ENCODE measurements at places on chromosomes 6 and 20.

DNA sequence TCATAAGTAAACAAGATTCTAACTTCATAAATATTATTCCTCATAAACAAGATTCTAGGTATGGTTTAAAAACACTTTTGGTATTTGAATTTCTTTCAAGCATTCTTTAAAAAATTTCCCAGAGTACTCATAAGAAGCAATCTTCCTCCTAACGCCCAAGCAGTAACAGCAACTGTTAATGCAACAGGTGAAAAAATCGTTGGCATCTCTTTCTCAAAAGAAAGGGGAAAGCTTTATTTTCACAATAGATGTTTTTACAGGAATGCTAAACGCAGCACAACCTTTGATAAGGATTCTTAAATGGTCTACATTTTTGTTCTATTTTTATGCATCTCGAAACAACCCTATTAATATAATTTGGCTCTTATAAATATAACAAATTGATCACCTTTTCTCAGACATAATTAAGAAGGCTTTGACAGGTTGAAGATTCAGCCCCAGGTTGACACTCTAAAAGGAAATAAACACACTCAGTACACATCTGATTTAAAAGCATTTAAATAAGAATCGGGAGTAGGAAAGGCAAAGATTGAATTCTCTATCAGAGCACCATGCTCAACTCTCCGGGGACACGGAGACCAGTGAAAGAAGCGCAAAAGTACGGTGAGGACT, 634 bp downstream of the AHI1 start:
- DNase-seq, result no peak

DNA sequence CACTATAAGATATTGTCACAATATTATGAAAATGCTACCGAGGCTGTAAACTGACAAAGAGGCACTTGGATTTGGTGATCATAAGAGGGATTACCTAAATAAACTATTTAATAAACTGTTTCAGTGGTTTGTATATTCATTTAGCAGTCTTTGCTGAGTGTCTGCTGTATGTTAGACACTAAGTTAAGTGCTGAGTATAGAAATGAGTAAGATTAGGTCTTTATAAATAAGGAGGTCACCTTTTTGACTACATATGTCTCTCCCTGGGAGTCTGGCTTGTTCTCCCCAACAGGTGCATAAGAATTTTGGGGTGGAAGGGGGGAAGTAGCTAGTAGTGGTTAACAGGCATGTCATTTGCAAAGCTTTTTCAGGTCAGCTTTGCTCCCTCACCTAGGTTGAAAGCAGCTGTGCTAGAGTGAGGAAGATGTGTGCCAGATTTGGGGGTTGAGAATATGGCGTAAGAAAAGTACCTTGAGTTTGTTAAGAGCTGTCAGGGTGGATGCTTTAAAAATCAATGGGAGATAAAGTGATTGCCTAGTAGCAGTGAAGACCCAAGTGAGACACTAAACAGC, 246.3 kb downstream of the ZFAND3 start:
- DNase-seq, result no peak

DNA sequence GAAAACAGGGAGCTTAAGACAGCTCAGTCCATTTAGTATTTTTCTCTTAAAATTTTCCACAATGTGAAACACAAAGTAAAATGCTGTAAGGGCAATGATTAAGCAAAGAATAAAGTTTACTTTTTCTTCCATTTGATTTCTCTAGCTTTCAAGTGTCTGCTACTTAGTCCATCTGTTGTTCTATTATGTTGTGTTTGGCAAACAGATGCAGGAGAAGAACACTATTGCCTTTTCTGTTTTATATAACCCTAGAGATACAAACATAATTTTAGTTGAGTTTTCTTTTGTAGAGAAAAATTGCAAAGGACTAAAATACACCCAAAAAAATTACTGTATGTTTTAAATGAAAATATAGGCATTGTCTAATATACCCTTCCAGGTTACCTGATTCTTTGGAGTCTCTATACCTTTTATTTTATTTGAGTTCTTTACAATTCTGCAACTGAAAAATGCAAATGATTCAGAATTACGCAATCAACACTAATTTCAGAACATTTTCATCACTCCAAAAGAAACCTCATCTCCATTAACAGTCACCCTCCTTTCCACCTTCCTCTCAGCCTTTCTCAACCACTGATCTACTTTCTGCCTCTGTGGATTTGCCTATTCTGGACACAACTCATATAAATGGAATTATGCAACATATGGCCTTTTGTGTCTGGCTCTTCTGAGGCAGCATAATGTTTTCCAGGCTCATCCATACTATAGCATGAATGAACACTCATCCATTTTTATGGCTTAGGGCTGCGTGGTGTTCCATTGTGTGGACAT, 96.9 kb downstream of the MKKS start:
- no peak for DNase-seq

DNA sequence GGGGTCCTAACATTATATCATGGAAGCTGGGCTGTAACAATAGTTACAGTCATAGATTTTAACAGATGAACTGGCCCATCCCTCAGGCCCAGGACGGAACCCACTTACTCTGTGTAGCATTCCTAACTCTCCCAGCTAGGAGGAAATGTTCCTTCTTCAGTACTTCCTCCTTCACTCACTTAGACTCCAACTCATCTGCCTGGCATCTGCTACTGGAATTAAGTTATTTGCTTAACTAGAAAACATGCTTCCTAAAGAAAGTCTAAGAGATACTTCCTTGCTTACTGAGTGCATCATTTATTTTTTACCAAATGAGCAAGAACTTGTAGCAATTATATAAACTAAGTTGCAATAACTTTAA, 20.5 kb downstream of the GCLC start:
- DNase-seq, result no peak

DNA sequence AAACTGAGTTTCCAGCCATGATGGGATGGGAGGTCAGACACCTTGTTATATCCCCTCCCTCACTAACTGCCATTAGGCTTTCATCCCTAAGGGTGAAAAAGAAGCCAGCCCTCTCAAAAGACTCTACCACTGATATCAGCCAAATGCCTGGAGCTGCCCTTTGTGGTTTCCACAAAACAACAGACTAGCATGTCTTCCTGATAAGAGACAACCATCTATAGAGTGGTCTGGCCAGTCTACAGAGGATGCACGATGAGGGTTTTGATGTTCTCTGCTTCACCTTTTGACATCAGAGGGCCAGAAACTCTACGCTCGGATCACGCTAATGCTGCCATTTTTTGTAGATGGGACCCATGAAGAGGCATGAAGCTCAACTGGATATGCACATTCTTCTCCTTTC, 61.7 kb upstream of the ARHGAP18 start:
- DNase-seq, result no peak

DNA sequence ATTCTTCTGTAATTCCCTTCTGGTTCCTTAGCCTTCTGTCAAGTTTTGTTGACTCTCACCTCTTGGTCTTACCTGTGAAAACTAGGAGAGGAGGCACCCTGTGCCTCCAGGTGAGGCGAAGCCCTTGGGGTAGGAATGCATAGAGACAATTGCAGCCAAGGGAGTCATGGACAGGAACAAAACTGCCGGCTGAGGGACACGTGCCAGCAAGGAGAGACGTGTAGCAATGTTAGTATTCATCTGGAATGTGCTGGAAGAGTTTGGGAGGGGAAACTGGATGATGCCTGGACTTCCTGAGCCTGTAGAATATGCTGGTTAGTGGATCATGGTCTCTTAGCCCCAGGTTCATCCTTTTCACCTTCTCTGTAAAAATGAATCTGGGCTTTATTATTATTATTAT, 3.9 kb upstream of the TIAM2 start:
- DNase-seq, result no peak

DNA sequence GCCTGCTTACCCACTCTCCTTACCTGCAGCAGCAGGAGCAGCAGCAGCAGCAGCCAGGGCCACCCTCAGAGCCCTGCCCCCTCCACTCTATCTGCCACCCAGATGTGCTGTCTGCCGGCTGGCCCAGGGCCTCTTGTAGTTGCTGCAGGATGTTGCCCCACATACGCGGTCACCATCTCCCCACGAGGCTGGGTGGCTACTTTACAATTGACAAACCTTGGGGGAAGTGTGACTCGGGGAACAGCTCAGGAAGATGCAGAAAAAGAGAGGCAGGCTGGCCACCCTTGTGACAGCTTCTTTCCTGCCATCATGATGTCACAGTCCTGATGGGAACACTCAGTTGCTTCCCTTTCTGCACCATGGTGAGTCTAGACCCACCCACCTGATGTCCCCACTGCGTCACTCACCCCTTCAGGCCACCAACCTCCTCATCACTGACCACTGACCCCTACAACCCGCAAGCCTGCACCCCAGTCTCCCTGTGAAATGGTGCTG, 14.5 kb downstream of the TREM1 start:
- no peak for DNase-seq

DNA sequence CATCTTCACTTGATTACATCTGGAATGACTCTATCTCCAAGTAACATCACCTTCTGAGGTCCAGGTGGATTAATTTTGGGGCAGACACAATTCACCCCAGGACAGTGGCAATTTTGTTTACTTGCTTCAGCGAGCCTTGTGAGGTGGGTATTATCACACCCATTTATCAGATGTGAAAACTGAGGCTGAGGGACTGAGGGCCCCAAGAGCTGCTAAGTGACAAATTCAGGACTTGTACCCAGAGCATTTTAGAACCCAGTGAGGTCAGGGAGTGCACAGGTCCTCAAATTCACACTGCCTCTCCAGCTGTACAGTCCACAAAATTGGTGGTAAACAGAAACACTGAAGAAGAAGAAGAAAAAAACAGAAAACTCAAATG, 125.2 kb upstream of the PMEPA1 start:
- no peak for DNase-seq

DNA sequence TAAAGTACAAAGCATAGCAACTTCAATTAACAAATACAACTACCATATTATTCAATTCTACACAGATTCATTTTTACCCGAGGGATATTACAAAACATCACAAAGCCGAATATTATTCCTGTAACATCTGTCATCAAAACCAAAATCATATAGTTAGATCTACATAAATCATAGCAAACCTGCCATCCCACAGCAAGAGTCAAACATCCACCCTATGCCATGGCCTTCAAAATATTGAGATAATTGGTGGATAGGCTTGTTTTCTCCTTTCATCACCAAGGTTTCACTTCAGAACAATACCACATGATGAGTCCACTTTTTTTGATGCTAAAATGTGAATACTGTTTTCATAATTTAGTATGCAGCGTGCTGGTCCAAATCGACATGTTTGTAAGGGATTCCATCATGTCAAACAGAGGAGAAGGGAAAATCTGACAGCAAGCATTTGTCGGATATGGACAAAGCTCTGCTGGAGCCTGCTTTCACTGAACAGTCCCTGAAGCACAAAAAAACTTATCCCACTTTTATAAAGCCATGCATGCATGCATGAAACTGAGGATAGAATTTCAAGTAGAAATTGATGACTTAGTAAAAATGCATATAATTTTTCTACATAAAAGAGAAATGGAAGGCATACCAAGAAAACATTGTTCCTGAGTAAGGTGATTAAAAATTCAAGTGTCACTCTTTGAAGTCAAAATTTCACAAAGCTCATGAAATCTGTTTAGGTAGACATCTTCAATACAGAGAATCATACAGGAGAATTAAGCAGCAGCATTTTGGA, 494.1 kb downstream of the HACE1 start:
- DNase-seq, result no peak
